ENCODE measurements at places on chromosomes 3 and 15. TPM values are rescaled to one million over a fixed set of nuclear protein-coding genes. Genes with fewer than 3 reads are reported as not detected.
A peak's percentile ranks its signal among the peaks of the same experiment; 100 is the strongest.

GRCh38 chr3:156614642-156615511, 59.5 kb upstream of the TIPARP start:
- no peak for DNase-seq

GRCh38 chr3:190306026-190306425, 16.2 kb downstream of the CLDN1 start:
- no peak for DNase-seq

GRCh38 chr3:118151164-118151563, 883.5 kb downstream of the IGSF11 start:
- DNase-seq = no peak

DNA sequence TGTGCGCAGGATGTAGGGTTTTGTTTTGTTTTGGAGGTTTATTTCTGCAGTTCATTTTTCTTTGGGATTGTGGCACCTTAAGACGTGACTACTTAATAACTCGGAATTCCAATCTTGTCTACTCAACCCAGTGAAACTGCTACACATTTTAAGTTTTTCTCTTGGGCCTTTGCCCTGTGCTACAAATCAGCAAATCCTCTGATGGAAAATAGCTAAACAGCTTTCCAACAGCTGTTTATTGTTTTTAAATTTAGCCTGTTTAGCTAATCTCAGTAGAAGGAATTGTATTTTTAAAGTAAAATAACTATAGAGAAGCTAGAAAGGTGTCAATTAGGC, 48.4 kb downstream of the OPA1 start:
- DNase-seq = no peak

KNG1 gene
- not detected for total RNA-seq

DNA sequence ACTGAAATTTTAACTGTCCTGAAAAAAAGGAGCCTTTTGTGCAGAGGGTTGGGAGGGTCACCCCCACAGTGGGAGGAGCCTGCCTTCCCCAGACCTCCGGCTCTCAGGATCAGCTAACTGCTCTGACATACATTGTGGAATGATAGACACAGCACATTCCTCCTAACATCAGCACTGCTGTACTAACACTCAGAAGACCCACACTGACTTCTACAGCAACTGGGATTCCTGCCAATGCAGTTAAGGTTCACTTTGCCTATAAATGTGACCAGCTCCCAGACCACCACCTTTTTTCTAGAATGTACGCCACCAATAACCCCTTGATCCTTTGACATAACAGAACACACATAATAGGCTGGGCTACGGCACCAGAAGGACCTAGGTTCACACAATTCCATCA, 3.2 kb downstream of the CPEB1 start:
- DNase-seq = no peak

IL17RC gene
- 0.54 TPM for total RNA-seq

GRCh38 chr3:4821975-4822374, 157.3 kb upstream of the BHLHE40 start:
- no peak for DNase-seq

DNA sequence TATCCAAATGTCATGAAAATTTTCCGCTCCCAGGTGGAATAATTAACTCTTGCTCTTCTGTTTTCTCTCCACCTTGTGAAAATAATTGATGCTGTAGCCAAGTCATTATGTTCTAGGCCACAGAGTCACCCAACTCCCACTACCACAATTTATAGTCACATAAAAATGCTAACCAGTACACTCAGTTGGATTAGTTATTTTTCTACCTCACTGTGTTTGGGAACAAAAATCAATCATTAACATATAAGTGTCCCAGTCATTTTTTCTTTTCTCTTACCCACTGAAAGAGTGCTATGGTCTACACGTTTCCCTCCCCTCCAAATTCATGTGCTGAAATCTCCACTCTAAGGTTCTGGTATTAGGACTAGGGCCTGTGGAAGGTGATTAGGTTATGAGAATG, 255.6 kb upstream of the LMCD1 start:
- DNase-seq = no peak

GRCh38 chr3:111621535-111621934, 26.4 kb upstream of the ZBED2 start:
- peak; percentile 64 for DNase-seq

TEX55 gene
- total RNA-seq = not detected

- DNase-seq = no peak
Measured at GRCh38 chr3:147384210-147385058, 21.9 kb downstream of the ZIC4 start.

EPHB3 gene
- not detected for total RNA-seq

GRCh38 chr3:185366913-185367312, 4.0 kb downstream of the MAP3K13 start:
- DNase-seq = no peak

GRCh38 chr3:177281292-177282118, 84.2 kb upstream of the TBL1XR1 start:
- peak; percentile 58 for DNase-seq

DNA sequence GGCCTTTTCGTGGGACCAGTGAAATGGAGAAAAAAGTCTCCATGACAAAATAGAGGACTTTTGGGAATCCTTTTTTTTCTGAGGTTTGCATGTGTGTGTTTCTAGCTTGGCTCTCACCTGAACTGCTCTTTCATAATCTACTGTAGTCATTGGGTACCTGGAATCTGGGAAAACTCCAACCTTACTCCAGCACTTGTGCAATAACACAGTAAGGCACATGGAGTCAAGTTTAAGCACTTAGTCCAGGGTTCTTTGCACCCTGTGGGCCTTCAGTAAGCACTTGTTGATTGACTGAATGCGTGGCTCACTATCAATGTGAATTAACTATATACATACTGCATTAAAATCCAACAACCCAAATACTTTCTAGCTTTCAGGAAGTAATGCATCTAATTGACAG, 299.5 kb downstream of the ZBTB20 start:
- DNase-seq = no peak

SLC27A2 gene
- total RNA-seq = not detected

CCR5 gene
- total RNA-seq = not detected

ALS2CL gene
- not detected for total RNA-seq

SCAANT1 gene
- total RNA-seq = not detected

GRCh38 chr3:169133178-169134161, 530.0 kb downstream of the MECOM start:
- no peak for DNase-seq

GPR27 gene
- not detected for total RNA-seq

PEX5L gene
- 0.60 TPM for total RNA-seq

DNA sequence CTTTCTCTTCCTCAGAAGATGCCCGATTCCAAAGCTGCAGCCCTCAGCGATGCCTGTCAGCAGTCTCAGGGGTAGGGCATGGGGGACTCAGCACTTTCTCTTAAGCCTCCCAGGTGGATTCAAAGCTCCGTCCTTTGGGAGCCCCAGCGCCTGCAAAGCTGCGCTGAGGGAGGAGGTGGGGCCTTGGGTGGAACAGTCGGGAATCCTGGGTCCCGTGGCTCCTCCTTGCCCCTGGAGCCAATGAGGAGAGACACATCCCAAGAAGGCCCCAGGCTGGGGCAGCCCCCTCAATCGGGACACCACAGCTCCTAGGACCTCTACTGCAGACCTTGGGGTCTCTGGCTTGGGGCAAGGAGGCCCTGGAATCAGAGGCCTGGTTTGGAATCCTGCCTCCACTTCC, 227.5 kb upstream of the IGF1R start:
- DNase-seq = no peak
